ENCODE measurements at places on chromosomes 7 and 10.

DNA sequence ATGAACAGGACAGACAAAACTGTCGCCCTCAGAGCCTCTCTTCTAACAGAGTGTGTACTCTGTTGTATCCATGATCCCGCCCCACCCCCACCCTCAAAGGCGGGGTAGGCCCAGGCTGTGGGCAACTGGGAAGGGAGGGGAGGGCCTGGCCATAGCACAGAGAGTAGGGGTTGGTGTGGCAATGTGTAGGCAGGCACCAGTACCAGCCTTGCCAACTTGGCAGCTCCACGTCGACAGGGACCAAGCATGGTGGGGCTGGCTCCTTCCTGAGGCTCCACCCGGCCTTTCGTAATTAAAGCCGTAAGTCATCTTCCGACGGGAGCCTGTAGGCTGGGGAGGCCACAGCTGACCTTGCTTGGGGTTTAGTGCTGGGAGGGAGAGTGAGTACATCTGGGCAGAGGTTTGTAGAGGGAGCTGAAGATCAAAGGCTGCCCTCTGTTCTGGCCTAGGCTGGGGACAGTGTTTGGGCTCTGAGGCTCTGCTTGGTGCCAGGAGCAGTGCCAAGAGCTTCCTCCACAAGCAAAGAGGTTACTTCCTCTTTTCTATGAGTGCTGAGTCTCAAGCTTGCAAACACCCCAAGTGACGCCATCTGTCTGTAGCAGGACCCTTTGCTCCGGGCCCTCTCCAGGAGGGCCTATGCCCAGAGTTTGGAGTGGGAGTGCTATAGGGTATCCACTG lies 121.6 kb downstream of the C10orf105 start:
- no peak for DNase-seq

GRCh38 chr7:157784979-157785441 lies 448.2 kb downstream of the DNAJB6 start:
- DNase-seq = no peak

DNA sequence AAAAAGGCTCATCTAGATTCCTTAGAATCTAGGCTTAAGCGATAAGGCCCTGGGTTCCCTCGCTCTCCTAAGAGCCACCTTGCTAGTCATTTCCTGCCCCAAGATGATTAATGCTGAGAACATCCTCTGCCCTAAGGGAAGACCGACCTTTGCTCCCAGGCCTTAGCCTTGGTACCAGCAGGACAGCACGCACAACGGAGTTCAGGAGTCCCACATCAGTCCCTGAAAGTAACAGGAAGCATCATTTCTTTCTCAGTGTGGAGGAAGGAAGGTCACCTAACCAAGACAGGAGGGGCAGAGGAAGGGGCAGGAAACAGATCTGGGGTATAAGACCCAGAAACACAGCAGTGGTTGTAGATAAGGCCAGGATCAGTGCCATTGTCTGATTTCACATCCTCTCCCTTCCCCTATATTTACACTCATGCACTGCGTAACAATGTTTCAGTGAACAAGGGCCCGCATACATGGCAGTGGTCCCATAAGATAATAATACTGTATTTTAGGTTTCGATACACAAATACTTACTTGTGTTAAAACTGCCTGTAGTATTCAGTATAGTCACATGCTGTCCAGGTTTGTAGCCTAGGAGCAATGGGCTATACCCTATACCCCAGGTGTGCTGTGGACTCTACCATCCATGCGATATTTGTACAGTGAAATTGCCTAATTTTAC lies 8.1 kb upstream of the FAM107B start:
- DNase-seq = no peak

DNA sequence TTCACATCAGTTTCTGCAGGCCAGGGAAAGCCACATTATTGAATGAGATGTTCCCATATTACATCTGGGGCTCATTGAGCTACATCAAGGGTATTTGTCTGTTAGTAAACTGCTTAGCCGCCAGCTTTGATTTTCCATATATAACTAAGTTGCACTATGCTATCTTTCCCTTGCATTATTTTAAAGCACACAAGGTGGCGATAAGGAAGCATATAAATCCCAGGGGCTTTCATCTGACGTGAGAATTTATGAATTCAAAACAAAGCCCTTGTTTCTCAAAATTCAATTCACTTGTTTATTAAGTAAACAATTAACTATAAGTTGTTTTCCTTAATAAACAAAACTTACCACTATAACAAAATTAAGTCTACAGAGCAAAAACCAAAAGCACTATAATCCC lies 334.1 kb upstream of the TPK1 start:
- DNase-seq = no peak

DNA sequence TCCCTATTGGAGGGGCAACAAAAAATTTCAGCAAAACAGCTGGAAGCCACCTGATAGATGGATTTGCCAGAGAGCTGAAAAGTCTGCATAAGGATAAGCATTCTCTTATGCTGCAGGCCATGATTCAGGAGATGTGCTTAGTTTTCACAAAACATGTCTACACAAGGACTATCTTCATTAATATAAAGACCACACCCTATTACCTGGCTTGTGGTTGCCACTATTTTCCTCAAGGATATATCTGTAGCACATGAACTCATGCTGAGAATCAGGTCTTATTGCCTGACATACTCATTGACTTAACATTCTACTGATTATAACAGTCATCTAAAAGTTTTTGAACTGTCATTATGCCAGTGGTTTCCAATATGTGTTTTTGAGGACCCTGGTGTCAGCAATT lies 7.1 kb upstream of the COL17A1 start:
- no peak for DNase-seq

DNA sequence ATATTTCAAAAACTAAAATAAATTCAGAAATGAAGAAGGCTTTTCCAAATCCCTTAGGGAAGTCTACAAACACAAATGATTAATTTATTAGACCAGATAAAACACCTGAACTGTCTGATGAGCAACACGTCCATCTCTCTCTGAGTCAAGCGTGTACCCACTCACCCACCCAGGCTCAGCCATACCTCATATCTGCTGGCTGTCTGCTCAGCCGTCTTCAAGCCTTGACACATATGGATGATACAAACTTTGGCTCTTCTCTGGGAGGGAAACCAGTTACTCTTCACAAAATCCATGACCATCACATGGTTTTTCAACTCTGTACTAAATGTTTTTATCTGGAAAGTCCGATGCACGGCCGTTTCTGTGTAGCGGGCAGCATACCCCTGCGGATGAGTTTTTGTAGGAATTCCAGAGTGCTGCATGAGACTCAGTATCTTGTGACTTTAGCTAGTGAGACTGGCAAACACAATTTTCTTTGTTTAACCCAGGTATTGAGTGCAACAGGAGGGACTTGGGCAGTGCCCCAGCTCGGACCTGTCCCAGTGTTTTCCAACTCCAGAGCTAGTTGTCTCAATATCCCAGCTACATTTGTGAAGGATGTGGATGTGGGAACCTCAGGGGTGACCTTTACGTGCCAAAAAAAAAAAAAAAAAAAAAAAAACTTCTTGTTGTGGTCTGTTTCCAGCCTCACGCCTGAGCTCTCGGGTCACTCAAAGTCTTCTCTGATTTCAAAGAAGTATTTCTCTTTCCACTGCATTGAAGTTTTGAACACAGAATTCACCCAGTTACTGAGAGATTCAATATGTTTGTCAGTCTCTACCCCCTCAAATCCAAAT lies at the start of gene C10orf90:
Gene C10orf90, minus strand, starts transcription at position 638 of the 839 bp plus-strand sequence. Its CDS starts 213 bp downstream, at position 425.
- DNase-seq = no peak

- DNase-seq = no peak
Measured at GRCh38 chr10:35668865-35669650, 27.0 kb upstream of the FZD8 start.

DNA sequence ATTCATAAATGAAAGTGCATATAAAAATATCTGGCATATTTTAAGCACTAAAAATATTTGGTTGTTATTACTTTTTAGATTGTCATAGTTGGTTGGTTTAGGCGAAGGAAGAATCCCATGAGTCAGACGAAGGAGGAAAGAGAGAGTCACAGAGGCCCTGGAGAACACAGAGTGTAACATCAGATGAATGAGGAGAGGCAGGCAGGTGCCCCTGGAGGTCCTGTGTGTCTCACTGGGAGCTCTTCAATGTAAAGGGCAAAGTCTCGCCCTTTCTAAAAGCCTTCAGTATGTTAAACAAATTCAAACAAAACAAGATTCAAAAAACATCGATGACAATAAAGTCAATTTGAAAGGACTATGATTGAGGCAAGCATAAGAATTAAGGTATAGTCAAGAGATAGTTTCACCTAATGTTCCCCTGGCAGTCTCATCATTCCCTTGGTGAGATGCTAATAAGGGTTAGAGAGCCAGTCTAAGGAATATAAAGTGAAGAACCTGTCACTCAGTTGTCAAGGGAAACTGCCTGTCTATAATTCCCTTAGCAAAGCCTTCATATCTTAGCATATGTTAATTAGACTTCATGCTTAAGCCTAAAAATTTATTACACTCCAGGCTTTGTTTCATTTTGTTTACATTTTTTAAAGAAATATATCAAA lies 194.3 kb downstream of the TPK1 start:
- no peak for DNase-seq

- no peak for DNase-seq
Measured at GRCh38 chr7:195010-195829, 2.8 kb downstream of the FAM20C start.

GRCh38 chr10:59493017-59493416 lies 130.7 kb upstream of the FAM13C start:
- no peak for DNase-seq

DNA sequence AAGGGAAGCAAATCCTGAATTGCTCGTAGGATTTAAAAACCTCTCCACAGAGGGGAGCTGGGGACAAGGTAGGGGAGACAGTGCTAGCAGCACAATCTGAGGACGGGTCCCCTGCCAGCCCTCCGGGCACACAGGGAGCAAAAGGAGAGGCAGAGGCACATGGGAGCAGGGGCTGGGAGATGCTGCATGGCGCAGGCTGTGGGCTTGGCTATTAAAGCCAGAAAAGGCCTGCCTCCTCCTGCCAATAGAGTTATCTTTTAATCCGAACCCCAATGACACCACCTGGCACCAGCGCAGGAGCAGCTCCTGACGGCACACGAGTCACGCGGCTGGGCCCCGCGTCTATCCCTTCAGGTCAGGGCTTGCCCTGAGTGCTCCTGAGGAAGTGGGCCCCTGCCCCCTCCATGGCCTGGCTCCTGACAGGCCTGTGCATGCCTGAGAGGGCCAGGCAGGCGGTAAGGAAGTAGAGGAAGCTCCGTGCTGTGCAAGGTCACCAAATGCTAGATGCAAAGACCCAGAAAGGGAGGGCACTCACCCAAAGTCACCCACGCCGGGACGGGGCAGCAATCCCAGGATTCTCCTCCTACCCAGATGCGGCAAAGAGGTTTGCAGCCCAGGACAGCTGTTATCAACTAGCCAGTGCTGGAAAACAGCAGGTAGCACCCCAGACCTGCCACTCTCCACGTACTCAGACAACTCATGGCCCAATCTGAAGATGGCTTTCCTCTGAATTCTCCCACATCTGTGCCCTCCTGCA lies 28.1 kb downstream of the DLG5 start:
- DNase-seq = no peak

DNA sequence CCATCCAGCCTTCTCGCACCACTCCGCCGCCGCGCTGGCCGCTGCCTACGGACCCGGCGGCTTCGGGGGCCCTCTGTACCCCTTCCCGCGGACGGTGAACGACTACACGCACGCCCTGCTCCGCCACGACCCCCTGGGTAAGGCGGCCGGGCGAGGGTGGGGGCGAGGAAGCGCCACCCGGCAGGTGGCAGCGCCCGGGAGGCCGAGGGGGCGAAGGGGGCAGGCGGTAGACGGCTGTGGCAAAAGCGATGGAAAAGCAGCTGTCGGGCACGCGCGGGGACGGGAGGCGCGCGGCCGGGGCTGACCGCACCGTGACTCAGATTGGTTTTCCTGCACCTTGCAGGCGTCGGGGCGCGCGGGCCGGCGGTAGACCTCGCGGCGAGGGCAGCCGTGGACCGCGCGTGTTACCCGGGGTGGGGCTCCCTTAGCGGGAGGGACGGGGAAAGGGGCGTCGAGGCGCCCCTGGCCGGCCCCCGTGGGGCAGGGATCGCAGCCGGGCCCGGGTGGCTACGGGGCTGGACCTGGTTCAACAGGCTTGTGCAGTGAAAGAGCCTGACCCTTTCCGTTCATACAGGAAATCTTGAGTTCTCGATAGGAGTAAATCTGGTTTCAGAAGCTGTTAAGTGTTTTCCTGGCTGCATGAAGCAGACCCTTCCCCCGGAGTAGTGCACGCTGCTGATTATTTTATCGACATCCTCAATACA lies 608 bp downstream of the HHEX start:
- no peak for DNase-seq
